ENCODE measurements at places on chromosomes 5 and 9.

GRCh38 chr9:76758476-76758875, 5.8 kb upstream of the PCA3 start:
- no peak for DNase-seq

DNA sequence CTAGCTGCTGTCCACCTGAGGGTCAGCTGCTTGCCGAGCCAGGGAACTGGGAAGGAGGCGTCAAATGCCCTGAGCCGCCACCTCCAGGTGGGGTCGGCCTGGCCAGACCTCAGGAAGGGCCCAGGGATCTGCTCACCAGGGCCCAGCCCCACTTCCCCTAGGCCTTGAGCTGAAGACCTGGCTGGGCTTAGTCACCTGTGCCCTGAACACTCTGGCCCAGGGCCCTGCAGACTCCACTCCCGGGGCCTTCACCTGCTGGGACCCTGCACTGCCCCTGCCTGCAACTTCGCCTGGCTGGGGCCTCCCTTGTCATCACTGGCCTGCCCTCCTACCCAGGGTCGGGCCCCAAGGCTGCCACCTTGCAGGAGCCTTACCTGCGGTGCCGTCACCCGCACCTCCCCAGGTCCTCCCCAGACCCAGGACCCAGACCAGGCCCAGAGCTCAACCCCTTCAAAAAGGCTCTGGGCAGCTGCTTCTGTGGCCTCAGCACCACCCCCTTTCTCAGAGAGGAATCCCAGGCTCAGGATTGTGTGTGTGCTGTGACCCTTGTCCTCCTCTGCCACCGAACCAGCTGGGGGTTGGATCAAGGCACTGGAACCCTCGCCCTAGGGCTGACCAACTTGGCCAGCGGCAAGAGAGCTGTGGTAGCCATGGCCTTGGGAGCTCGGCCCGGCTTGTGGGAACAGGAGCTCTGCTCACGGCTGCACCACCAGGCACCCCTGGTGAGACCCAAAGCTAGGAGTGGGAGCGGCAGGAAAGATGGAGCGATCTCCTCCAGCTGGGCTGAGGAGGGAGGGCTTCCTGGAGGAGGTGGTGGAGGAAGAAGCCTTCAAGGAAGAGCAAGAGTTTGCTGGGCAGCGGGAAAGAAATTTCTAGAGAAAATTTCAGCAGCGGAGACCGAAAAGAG, 1.2 kb upstream of the NELFB start:
- peak; percentile 40 for DNase-seq

- no peak for DNase-seq
Observed at GRCh38 chr5:101292199-101292598, 389.1 kb upstream of the ST8SIA4 start.

DNA sequence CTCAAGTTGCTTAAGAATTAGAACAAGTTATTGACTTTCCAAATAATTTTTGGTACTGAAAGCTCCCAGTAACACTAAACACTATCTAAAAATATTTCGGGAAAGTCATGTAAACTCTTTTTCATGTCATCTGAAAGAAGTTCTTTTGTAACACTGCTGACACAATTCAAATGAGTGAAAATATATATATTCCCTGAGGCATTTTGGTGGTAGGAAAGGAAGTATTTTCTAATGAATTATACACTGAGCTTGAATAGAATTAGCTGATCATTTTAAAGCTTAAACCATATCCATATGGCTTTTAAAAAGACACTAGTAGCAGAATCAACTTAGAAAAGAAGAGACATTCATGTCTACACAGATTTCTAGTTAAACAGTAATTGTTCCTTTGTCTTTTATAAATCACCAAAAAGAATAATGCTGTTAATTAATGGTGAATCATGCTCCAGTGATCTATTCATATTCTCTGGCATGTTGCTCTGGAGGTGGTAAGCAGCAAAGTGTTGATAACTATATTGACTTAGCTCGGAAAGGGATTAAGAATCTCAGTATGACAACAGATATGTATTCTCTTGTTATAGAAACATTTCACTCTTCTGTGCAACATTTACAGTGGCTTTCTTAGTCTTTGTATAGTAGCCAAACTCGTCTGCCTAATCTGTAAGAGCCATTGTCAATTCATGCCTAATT, 27.4 kb upstream of the RFX3 start:
- DNase-seq: no peak

- no peak for DNase-seq
Observed at GRCh38 chr5:94040591-94041148, 299.3 kb upstream of the POU5F2 start.

GRCh38 chr5:108947164-108947563, 199.5 kb downstream of the FER start:
- DNase-seq: no peak

DNA sequence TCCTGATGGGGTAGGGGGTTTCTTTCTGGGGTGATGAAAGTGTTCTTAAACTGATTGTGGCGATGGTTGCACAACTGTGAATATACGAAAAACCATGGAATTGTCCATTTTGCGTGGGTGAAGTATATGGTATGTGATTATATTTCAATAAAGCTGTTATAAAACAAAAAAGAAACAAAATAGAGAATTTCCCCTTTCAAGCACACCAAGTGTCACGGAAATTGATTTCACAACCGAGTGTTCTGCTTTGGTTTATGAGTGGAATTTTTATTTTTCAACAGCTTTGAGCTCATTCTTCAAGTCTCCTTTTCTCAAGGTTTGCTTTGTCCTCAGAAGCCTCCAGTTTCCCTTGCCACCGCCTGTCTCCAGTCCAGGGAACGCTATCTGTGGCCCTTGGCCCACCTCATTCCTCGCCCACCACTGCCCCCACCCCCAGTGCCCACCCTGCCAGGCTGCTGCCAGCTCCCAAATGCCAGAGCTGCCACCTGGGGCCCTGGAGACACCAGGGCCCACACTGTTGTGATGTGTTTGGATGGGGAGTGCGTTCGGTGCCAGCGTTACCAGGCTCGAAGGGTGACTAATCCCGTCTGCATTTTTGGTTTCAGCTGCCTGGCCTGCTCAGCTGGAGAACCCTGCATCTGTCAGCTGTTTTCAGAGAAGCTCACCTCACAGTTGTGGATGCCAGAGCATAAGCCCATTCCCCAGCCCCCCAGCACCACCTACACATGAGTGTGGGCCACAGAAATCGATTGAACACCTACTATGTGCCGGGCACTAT, 30.4 kb downstream of the DUSP1 start:
- DNase-seq: peak; percentile 89

DNA sequence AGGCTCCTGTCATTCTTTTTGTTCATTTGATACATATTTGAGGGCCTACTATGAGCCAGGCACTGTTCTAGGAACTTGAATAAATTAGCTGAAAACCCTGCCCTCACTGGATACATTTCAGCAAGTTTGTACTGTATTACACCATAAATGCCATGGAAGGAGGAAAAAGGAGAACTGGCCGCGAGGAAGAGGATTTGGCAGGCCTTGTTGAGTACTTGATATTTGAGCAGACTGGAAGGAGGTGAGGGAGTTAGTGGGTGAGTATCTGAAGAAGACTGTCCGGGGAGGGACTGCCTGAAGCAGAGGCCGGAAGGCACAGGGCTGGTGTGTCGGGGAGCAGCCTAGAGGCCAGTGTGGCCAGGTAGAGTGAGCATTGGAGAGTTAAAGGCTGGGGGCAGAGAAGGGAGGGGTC, 4.5 kb downstream of the SNX30 start:
- DNase-seq: no peak

DNA sequence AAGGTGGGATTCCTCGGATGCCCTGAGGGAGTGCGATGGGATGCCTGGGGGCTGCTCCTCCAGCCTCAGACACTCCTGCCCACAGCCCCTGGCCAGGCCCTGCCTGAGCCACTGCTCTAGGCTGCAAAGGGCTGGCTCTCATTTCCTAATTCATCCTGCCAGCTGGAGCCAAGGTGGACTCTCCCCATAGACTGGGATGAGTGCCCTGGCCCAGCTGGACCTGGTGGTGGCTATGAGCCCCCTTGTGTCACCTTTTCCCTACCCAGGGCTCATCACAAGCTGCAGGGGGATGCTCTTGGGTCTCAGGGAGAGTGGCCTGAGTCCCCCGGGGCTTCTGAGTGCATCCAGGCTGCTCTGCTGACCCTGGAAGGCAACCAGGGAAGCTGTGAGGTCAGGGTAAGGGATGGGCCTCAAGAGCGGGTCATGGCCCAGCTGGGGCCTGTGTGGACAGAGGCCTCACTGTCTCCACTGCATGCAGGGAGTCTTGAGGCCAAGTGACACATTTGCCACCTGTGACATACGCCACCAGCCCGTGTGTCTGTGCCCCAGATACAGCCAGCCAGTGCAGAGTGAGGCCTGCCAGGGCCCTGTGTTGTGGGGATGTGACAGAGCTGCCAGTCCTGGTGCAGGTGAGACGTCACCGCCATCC, 102.7 kb upstream of the IER5L start:
- DNase-seq: no peak

DNA sequence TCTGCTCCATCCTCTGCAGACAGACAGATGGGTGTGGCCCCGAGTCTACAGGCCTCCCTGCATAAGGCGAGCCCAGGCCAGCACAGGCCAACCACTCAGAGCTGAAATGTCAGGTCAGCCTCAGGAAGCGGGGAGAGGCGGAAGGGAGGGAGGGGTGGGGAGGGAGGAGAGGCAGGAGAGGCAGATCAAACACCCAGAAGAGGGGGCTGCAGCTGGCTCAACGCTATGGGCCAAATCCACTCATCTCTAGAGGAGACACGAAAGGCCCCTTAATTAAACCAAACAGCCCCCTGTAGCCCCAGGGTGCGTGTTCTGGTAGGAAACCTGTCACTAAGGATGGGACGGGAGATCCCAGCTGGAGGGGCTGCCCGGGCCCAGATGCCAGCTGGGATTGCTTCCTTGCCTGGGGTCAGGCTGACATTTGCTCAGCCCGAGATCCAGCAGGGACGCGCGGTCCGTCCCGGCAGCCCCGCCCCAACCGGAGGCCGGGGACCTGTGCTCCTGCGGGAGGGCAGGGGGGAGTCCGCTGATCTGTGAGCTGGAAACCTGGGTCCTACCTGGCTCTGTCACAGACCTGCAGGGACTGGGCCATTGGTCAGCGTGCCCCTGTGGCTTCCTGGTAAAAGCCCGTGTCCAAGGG, 97.2 kb upstream of the SARDH start:
- no peak for DNase-seq

DNA sequence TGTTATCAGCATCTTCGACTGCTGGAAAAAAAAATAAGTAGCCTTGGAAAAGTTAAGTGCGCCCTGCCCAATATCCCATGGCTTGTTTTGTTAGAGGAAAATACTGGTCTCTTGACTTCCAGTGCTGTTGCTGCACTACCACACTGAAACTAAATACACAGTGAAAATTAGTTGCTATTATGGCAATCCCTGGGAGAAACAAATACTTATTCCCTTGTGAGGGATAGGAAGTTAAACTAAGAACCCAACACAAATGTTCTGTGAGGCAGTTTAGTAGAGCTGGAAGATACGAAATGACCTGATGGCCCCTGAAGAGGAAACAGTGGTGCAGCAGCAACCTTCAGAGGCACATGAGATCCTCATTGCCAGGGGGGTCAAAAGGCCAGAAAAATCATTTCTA, 164.0 kb downstream of the ARL15 start:
- no peak for DNase-seq

- DNase-seq: no peak
Observed at GRCh38 chr5:80216753-80217596, 38.9 kb downstream of the SERINC5 start.

DNA sequence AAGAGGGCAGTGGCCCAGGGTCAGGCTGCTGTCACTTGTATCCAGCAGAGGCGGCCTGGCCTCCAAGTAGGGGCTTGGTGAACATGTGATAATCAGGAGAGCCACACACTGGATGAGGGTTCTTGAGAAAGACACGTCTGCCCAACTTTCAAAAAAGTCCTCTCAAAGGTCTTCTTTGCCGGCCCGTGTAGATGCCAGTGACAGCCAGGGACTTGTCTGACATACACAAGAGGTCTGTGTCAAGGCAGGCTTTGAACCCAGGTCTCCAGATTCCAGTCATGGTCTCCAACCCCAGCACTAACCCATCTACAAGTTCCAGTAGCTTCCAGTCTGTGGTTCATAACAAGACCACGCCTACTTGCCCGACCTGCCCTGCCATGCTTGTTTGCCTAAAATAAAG, 7.9 kb upstream of the AMBP start:
- DNase-seq: no peak

DNA sequence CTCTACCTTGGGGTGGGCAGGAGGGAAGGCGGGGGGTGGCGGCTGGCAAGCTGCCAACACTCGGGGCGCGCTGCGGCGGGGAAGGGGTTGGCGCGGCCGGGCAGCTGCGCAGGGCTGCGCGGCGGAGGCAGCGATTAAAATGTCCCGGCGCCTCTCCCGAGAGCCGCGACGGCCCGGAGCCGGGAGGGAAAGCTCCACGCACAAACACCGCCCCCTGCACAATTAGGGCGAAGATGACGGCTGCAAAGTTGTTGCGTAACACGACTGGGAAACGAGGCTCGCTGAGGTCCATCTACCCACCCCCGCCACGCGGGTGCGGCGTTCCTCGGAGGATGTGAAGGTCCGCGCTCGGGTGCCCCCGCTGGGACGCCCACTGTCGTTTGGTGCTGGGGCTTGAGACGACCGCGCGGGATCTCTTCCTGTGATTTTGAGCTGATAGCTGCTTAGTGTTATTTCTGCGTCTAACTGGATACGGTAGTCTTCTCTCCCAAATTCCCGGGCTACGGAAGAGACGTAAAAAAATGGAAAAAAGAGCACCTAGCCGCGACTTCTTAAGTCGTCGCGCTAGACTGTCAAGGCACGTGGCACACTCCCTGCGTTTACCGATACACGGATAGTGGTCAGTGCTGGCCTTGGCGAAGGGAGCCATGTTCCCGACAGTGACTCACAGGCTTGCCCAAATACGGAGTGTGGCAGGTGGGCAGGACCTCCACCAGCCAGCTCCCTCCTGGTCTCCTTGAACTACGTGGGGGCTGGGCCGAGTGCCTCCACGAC, 958 bp upstream of the NFIL3 start:
- DNase-seq: peak; percentile 83

GRCh38 chr5:59810041-59810440, 83.5 kb downstream of the PDE4D start:
- peak; percentile 75 for DNase-seq

DNA sequence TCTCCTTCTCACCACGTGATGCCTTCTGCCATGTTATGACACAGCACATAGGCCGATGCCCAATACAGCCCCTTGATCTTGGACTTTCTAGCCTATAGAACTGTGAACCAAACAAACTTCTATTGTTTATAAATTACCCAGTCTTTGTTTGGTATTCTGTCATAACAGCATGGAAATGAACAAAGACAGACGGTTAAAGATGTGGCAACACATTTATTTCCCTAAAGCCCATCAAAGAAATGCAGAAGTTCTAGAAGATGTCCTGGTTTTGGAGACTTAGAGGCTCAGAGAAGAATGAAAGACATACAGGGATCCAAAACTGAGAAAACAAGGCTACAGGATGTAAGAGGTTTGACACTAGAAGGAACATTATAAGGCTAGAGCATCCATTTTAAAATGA, 600.8 kb upstream of the DAB2 start:
- no peak for DNase-seq

- peak; percentile 45 for DNase-seq
Observed at GRCh38 chr9:27528886-27529315, 713 bp downstream of the MOB3B start.

DNA sequence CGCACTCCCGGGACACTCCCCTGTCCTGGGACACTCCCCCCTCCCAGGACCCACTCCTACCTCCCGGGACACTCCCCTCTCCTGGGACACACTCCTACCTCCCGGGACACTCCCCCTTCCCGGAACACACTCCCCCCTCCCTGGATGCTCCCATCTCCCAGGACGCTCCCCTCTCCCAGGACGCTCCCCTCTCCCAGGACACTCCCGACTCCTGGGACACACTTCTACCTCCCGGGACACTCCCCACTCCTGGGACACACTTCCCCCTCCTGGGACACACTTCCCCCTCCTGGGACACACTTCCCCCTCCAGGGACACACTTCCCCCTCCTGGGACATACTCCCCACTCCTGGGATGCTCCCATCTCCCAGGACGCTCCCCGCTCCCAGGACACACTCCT, 95.6 kb downstream of the RXRA start:
- no peak for DNase-seq

GRCh38 chr5:6745706-6746222, 32.5 kb downstream of the TENT4A start:
- peak; percentile 71 for DNase-seq
